ENCODE measurements at places on chromosomes 13 and 19.

DNA sequence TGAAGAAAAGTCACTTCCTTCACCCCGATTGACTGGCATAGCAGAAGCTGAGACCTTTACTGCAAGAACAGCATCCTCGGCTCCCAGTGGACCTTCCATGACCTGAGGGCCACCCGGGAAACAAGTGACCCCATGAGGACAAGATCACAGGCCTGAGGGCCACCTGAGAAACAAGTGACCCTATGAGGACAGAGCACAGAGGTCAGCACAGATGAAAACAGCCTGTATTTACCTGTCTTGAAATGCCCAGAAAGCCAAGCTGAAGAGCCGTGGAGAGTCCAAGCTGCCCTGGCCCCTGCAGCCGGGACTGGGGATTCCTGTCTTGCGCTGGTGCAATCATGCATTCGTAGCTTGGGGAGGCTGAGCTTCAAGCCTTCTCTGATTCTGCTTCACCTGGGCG is 114.2 kb upstream of the SPACA7 start:
- no peak for DNase-seq

DNA sequence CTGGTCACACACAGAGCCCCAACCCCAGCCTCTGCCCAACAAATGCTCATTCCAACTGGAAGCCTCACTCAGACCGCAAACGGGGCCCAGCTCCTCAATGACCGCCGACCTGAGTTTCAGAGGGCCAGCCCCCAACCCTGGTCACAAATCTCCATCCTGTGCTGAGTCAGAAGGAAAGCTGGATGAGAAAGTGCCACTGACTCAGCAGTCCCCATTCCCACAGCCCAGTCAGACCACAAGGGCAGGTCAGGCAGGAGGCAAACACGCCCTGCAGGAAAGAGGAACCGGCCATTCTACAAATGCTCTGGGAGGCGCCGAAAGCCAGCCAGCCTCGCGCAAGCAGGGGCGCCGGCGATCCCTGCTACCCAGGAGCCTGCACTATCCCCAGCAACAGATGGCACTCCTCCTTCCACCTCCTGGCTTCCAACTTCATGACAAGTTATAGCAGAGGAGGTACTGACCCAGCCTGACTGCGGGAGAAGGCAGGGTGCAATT is 14.1 kb upstream of the PRKD2 start:
- peak; percentile 54 for DNase-seq

DNA sequence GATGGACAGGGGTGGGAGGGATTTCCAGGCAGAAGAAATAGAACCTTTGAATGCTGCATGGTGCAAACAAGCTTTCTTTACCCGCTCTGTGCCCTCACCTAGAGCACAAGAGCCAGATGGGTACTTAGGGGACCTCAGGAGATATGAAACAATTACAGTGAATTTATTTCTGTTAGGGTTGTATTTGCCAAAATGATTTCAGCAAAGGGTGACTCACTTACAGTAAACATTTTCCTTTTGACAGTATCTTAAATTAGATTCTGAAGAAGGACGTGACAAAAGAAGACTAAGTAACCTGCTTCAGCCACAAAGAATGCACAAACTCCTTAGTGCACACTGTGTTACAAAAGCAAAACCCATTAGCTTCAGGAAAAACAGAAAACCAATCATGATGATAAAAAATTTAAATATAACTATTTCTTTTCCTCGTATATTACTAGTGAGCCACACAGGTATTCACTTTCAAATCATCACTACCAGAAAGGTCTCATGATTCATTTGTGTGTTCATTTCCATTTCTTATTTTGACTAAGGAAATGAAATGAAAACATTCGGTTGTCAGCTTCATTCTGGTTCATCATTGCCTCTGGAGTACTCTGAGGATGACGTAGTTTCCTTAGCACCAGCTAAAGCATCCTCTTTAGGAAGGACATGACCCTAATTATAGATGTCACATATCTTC is 158.8 kb downstream of the NHLRC3 start:
- DNase-seq, result no peak

DNA sequence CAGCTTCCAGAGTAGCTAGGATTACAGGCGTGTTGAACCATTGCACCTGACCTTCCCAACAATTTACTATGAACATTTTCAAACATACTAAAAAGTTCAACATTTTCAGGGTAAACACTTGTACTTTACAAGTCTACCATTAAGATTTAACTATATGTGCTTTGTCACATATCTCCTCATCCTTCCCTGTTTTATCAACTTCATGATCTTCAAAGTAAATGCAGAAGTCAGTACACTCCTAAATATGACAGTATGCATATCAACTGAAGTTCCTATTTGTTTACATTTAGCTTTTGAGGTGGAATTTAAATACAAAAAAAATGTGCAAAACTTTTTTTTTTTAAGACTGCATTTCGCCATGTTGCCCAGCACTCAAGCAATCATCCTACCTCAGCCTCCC is 18.5 kb downstream of the LNX2 start:
- DNase-seq, result no peak

GRCh38 chr13:73417012-73417615 is 358.3 kb downstream of the KLF5 start:
- peak; percentile 24 for DNase-seq

Measured in hematopoietic multipotent progenitor cell treated with erythropoietin and hydrocortisone succinate and interleukin-3 and kit ligand, for 8 days (in vitro differentiated cells).